ENCODE measurements at places on chromosomes 6 and 20. TPM values are rescaled to one million over a fixed set of nuclear protein-coding genes. Genes with fewer than 3 reads are reported as not detected.

GRCh38 chr6:55953335-55953734, 77.9 kb upstream of the BMP5 start:
- H3K4me1 ChIP-seq, result peaks cover 15% of the 10 kb centered on the region
- no peak overlapping the region for H3K27ac ChIP-seq
- H3K27me3 ChIP-seq, result peaks cover 1% of the 10 kb centered on the region
- DNase-seq, result no peak
- no peaks in the 10 kb centered on the region for H3K36me3 ChIP-seq
- H3K4me3 ChIP-seq, result peak overlapping the region; percentile 0

Gene DNAH8
- not detected for total RNA-seq

DNA sequence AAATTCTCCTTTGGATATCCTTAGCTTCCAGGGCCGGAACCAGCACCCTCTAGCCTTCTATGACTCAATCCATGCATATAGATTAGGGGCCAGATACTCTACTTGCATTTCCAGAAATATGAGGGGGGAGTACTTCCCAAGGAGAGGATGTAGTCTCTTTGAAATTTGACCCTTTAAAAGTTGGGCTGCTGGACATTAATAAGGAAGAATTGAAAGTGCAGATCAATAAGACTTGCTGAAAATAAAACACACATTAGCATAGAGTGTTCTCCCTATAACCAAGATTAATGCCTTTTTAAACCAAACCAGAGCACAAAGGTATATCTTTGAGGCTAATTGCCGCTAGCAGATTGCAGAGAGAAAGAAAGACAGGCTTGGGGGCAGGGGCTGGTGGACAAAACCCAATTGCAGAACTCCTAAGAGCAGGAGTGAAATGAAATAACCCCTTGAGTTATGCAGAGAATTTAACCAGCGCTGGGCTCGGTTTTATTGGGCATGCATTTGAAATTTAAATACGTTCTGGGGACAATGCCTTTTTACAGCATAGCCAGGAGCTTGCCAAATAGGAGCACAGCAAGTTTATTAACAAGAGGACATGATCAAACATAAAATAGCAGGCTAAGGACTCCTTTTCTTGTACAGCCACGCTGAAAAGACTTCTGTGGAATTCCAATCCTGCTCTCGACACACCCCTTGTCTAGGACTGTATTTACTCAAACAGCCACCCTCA, 108.2 kb upstream of the SALL4 start:
- H3K27ac ChIP-seq, result peak overlapping the region; percentile 76
- DNase-seq, result peak; percentile 42
- no peaks in the 10 kb centered on the region for H3K36me3 ChIP-seq
- H3K4me1 ChIP-seq, result peaks cover 40% of the 10 kb centered on the region

DNA sequence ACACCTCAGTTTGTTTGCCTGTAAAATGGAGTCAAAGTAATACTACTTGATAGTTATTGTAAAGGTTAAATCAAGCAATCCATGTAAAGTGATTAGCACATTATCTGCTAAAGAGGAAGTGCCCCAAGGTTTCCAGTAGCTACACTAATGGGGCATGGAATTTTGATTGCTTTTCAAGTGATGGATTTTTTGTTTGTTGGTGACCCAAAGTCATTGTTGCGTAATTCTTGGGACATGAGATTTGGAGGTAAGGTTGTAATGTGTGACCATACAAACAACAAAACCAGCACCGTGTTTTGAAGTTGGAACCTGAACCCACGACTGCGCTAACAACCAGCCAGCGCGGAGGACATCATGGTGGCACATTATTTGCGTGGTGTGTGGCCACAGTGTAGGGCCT, 17.2 kb downstream of the SYCP2L start:
- DNase-seq, result no peak
- H3K4me3 ChIP-seq, result no peak overlapping the region
- H3K36me3 ChIP-seq, result peaks cover 17% of the 10 kb centered on the region
- H3K4me1 ChIP-seq, result no peaks in the 10 kb centered on the region

Gene SLPI
- total RNA-seq, result not detected

GRCh38 chr20:17992224-17992637, 23.4 kb downstream of the MGME1 start:
- no peak overlapping the region for H3K27ac ChIP-seq
- no peaks in the 10 kb centered on the region for H3K27me3 ChIP-seq
- H3K4me3 ChIP-seq, result no peak overlapping the region
- no peak for DNase-seq

Gene TMEM217
- total RNA-seq, result 2.0 TPM

DNA sequence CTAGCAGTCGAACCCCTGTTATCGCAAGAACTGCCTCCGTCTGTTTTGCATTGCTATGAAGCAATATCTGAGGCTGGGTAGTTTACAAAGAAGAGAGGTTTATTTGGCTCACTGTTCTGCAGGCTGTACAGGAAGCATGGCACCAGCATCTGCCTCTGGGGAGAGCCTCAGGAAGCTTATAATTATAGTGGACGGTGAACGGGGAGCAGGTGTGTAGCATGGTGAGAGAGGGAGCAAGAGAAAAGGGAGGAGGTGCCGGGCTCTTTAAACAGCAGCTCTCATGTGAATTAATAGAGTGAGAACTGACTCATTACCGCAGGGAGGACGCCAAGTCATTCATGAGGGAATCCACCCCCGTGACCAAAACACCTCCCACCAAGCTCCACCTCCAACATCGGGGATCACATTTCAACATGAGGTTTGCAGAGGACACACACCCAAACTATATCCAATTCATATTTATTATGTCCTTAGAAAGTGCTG, 172.6 kb upstream of the KCNG1 start:
- no peaks in the 10 kb centered on the region for H3K27me3 ChIP-seq
- no peaks in the 10 kb centered on the region for H3K36me3 ChIP-seq
- no peak overlapping the region for H3K4me3 ChIP-seq
- H3K27ac ChIP-seq, result no peak overlapping the region
- H3K4me1 ChIP-seq, result peaks cover 15% of the 10 kb centered on the region

- H3K36me3 ChIP-seq, result no peaks in the 10 kb centered on the region
- no peaks in the 10 kb centered on the region for H3K4me1 ChIP-seq
- H3K4me3 ChIP-seq, result no peak overlapping the region
- no peak for DNase-seq
Observed at GRCh38 chr6:152054441-152054840, 247.0 kb downstream of the ESR1 start.

DNA sequence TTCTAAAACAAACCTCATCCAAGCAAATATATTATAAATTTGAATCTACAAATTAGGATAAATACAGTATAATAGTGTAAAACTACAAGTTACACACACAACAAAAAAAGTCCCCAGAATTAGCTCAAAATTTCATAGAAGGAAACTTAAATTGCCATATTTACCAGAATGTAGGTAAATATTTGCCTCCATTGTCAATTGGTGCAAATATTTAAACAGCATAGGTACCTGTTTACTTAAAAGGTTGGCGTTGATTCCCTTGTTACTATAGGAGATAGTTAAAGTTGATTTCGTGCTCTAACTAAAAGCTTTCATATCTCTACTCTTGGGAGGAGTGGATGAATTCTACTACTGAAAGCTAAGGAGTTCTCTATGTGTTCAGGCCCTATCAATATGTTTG, 111.6 kb upstream of the TENT5A start:
- no peaks in the 10 kb centered on the region for H3K36me3 ChIP-seq
- no peak overlapping the region for H3K27ac ChIP-seq
- no peaks in the 10 kb centered on the region for H3K27me3 ChIP-seq
- DNase-seq, result no peak
- H3K4me3 ChIP-seq, result no peak overlapping the region

GRCh38 chr6:35294308-35294945, 3.2 kb upstream of the DEF6 start:
- peaks cover 10% of the 10 kb centered on the region for H3K36me3 ChIP-seq
- peaks cover 3% of the 10 kb centered on the region for H3K4me1 ChIP-seq
- no peak for DNase-seq
- H3K27me3 ChIP-seq, result no peaks in the 10 kb centered on the region

Gene PNLDC1
- 0.33 TPM for total RNA-seq

Gene MEP1A
- total RNA-seq, result not detected

GRCh38 chr6:54719131-54719530, 127.4 kb upstream of the FAM83B start:
- H3K36me3 ChIP-seq, result no peaks in the 10 kb centered on the region
- H3K4me1 ChIP-seq, result peaks cover 28% of the 10 kb centered on the region
- H3K27me3 ChIP-seq, result no peaks in the 10 kb centered on the region
- no peak overlapping the region for H3K4me3 ChIP-seq

Gene GPX5
- total RNA-seq, result not detected

- no peak for DNase-seq
- peak overlapping the region; percentile 6 for H3K4me3 ChIP-seq
- peaks cover 48% of the 10 kb centered on the region for H3K4me1 ChIP-seq
Observed at GRCh38 chr6:165847407-165848085, 184.5 kb upstream of the PDE10A start.

DNA sequence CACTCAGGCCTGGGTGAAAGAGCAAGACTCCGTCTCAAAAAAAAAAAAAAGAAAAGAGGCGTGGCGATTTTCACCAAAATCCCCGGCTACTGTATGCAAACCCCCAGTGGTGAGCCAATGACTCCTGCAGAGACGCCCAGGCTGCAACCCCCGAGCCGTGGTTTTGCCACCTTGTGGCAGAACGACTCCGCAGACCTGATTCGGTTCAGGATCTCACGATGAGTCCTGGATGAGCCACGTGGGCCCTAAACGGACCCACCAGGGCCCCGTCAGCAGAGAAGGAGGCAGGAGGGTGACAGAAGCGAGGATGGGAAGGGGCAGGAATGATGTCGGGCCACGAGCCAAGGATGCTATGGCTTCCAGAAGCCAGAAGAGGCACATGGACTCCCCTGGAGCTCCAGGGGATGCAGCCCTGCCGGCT, 42.5 kb downstream of the SLC2A4RG start:
- no peaks in the 10 kb centered on the region for H3K27me3 ChIP-seq
- H3K4me1 ChIP-seq, result no peaks in the 10 kb centered on the region
- no peak overlapping the region for H3K4me3 ChIP-seq
- no peak overlapping the region for H3K27ac ChIP-seq

DNA sequence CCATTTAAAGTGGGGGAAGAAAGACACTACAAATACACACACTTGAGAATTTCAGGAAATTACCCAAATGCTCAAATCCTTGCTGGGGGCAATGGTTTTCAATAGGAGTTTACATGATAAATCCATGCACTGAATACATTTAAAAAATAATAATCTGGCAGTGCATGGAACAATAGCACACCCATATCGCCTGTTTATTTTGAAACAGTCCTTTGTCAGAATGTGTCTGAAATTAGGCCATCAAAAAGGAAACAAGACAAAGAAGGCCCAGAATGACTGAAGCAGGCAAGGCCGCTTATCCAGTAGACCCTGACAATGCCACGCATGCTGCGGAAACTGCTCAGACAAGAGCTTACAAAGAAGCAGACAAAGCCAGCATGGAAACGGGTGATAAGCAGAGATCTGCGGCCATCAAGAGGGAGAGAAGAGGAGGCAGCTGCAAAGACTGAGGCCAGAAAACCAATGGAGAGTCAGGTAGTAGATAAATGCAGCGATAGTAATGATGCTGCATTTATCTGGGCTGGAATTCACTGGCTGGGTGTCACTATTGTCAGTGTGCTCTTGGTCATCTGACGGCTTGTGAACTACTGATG, 211.9 kb upstream of the CNR1 start:
- no peaks in the 10 kb centered on the region for H3K27me3 ChIP-seq
- H3K4me3 ChIP-seq, result no peak overlapping the region
- DNase-seq, result no peak
- no peaks in the 10 kb centered on the region for H3K36me3 ChIP-seq
- H3K4me1 ChIP-seq, result peaks cover 21% of the 10 kb centered on the region

DNA sequence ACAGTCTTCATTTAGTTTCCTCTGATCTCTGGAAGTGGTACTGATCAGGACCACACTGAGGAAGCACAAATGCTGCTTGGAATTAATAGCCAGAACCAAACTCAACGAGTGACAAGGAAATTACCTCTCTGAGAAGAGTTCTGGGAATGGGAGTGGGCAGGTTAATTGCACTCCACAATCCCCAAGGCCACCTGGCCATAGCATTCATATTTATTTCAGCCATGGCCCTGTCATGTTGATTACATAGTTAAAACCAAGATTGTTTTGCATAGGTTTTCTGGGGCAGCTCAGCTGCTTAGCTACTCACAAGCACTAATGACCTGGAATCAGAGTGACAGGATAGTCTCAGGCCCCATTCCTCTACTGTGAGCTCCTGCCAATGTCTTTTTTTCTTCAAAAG, 230.2 kb upstream of the RIMS1 start:
- DNase-seq, result no peak
- no peak overlapping the region for H3K4me3 ChIP-seq
- H3K36me3 ChIP-seq, result no peaks in the 10 kb centered on the region
- H3K27me3 ChIP-seq, result no peaks in the 10 kb centered on the region
- H3K4me1 ChIP-seq, result no peaks in the 10 kb centered on the region

GRCh38 chr20:48679599-48679998, 148.2 kb downstream of the PREX1 start:
- no peak for DNase-seq
- H3K4me1 ChIP-seq, result no peaks in the 10 kb centered on the region
- H3K27me3 ChIP-seq, result no peaks in the 10 kb centered on the region
- H3K36me3 ChIP-seq, result peaks cover 3% of the 10 kb centered on the region
- no peak overlapping the region for H3K4me3 ChIP-seq

Gene MDFI
- 148 TPM for total RNA-seq

DNA sequence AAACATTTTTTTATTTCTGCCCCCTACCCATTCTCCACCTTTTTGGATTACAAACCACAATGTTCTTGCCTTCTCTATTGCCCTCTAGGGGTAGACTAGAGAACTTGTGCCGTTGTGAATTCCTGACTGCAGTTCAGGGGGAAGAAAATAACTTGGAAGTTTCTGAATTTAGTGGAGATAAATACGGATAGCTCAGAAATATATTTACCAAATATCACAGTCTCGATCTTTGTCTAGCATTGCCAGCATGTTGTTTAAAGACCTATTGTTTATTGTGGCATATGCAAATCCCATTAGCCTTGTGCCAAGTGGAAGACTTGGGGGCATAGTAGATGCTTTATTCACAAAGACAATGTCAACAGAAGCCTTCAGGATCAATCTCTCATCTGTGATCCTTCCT, 154.1 kb upstream of the MMS22L start:
- H3K4me3 ChIP-seq, result no peak overlapping the region
- no peak for DNase-seq
- no peaks in the 10 kb centered on the region for H3K36me3 ChIP-seq
- H3K4me1 ChIP-seq, result peaks cover 4% of the 10 kb centered on the region
- peaks cover 4% of the 10 kb centered on the region for H3K27me3 ChIP-seq
- H3K27ac ChIP-seq, result no peak overlapping the region

- no peaks in the 10 kb centered on the region for H3K27me3 ChIP-seq
- H3K4me3 ChIP-seq, result no peak overlapping the region
- no peaks in the 10 kb centered on the region for H3K4me1 ChIP-seq
- H3K36me3 ChIP-seq, result peaks cover 2% of the 10 kb centered on the region
- DNase-seq, result no peak
Observed at GRCh38 chr6:9984607-9985006, 430.3 kb downstream of the TFAP2A start.

GRCh38 chr20:33391722-33392415, 9.4 kb downstream of the CDK5RAP1 start:
- H3K27me3 ChIP-seq, result no peaks in the 10 kb centered on the region
- peak; percentile 41 for DNase-seq
- H3K4me3 ChIP-seq, result peak overlapping the region; percentile 40
- H3K27ac ChIP-seq, result peak overlapping the region; percentile 97
- peaks cover 13% of the 10 kb centered on the region for H3K4me1 ChIP-seq

Gene LINC00237
- not detected for total RNA-seq

Gene ZNF831
- total RNA-seq, result 0.02 TPM

Gene PRDM13
- total RNA-seq, result not detected
